T-cell (primary cell): ENCODE measurements at places on chromosomes 1 and 21.

- no peak for DNase-seq
These were observed 50.2 kb downstream of the PKNOX1 start for GRCh38 chr21:43024439-43025136.

DNA sequence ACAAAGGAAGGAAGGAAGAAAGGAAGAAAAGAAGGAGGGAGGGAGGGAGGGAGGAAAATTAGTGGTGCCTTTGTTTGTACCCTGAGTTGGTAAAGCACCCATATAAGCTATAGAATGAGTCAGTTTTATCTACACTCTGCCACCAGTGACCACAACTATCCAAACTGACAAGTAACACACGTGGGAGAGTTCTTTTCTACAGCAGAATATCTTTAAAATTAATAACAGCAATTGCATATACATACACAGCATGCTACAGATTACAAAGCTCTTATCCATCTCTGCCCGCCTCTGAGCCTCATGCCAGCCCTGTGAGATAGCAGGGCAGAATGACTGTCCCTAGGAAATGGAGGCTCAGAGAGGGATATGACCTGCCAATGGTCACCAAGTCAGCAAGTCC is 20.3 kb downstream of the CDCP2 start:
- no peak for DNase-seq

- DNase-seq: no peak
These were observed 115.9 kb downstream of the HUNK start for GRCh38 chr21:31988492-31989290.

- DNase-seq: no peak
These were observed 8.9 kb downstream of the MAP1LC3C start for GRCh38 chr1:241990040-241990439.

DNA sequence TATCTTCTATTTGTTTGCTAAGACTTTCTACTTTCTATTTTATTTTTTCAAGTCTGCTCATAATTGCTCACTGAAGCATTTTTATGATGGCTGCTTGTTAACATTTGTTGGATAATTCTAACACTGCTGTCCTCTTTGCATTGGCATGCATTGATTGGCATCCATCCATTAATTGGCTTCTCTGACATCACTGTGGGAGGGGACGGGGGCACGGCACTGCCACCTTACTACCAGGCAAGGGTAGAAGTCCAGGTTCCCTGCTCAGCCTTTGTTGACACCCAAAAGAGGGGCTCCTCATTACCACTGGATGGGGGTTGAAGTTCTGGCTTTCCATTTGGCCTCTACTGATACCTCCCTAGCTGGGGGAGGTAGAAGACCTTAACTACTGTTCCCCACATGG is 11.5 kb upstream of the ABCG1 start:
- DNase-seq: no peak

DNA sequence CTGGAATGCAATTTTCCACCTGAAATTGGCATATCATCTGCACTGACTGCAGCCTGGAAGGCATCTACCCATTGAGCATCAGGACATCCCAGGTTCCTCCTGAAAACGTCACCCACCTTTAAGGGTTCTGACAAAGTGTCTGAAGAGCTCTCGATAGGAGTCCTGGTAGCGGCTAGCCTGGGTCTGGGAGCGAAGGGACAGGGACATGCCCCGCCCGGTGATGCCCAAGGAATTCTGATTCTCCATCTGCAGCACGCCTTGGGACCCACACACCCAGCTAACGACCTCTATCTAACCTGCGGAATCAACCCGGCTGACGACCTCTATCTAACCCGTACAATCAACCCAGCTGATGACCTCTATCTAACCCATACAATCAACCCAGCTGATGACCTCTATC is 13.3 kb upstream of the CCDC27 start:
- no peak for DNase-seq

DNA sequence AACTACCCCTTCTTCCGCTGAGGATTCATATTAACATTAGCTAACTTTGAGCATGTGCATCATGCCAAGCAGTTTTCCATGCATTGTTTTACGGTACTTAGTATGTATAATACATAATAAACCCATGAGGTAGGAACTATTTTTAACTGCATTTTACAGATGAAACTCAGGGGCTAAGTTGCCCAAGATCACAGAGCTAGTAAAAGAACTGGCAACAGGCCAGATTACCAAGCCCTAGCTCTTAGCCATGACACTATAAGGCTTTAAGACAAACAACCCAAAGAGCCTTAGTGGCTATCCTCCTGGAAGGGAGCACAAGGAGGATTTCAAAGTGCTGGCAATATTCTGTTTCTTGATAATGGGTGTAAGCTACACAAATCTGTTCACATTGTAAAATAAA is 6.1 kb downstream of the AK2 start:
- no peak for DNase-seq

DNA sequence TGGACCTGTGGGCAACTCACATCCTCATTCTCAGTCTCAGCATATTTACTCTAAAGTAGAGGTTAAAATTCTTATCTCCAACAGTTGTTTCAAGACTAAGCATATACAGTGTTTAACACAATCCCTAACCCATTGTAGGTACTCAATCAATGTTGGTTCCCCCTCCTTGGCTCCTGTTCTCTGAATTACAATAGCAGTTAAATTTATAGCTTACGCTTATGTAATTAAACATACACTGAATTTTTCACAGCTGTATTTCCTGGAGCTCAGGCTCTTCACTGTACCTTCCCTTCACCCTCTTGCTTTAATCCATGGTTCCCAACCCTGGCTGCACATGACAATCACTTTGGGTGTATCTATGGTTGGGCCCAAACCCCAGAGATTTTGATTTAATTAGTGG is 89.4 kb downstream of the LPAR3 start:
- DNase-seq: no peak

DNA sequence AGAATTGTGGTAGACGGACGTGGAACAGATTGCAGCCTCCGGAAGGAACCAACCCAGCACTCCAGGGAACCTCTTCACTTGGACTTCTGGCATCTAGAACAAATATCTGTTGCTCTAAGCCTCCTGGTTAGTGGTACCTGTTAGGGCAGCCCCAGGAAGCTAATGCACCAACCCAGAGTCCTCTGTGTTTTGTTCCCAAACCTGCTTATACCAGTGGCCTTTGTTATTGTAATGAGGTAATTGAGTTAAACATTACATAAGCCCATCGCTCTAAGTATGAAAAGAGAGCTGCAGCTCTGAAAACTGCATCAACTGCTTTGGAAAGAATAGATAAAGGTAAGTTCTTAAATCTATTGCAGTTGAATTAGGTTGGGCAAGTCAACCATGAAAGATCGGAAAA is 516.7 kb downstream of the NPHP4 start:
- no peak for DNase-seq

DNA sequence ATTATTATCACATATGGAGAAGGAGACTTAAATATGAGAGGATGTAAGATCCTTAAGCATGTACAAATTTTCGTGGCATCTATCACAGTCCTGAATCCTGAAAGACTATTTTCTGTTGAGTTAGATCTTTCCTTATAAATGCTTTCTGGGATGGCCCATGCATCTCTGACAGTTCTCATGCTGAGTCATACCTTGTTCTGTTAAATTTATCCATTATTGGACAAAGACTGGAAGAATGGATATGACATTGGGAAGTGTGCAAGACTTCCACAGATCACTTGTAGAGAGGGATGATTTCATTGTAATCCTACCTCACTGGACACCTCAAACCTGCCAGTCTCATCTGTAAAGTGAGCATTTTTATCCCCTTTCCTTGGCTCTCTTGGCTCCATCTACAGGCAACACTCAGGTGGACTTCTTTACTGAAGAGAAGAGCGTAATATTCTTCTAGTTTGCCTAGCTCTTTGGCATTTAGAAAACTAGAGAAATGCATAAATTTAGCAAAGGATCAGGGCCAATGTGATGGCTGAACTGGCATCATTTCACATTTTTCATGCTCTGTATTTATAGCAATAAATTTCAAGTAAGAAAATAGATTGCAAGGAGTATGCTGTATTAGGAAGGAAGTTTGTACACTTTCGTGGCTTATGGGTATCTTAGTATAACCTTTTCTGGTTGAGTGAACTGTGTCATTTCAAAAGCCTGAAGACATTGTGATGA is 128.2 kb downstream of the NFIA start:
- DNase-seq: no peak
